ENCODE measurements at places on chromosomes 4 and X.

GRCh38 chrX:40041915-40042314 is 55.8 kb downstream of the BCOR start:
- no peaks in the 10 kb centered on the region for H3K4me1 ChIP-seq
- DNase-seq, result no peak
- H3K36me3 ChIP-seq, result no peaks in the 10 kb centered on the region
- no peak overlapping the region for H3K4me3 ChIP-seq

DNA sequence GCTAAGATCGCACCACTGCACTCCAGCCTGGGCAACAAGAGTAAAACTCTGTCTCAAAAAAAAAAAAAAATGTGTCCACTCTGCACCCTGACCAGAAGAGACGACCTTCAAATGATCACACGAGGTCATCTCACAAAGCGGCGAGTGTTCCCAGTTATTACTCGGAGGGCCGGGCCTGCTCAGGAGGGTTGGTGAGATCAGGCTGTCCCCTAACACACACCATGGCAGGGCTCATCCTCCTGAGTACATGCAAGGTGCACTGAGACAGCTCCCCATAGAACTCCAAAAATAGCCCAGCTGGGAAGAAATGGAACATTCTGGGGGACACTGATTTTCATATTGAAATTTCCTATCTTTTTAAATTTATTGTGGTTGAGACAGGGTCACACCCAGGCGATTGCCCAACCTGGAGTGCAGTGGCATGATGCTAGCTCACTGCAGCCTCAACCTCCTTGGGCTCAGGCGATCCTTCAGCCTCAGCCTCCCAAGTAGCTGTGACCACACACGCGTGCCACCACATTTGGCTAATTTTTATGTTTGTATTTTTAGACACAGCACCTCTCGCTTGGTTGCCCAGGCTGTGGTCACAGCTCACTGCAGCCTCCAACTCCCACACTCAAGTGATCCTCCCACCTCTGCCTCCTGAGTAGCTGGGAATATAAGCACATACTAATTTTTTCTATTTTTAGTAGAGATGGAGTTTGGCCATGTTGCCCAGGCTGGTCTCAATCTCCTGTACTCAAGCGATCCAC is 51.5 kb downstream of the DHRSX start:
- DNase-seq, result no peak
- no peaks in the 10 kb centered on the region for H3K4me1 ChIP-seq
- no peaks in the 10 kb centered on the region for H3K36me3 ChIP-seq
- no peak overlapping the region for H3K27ac ChIP-seq
- H3K4me3 ChIP-seq, result no peak overlapping the region

GRCh38 chr4:4641661-4642495 is 100.0 kb upstream of the STX18 start:
- no peak overlapping the region for H3K27ac ChIP-seq
- H3K27me3 ChIP-seq, result no peaks in the 10 kb centered on the region
- H3K36me3 ChIP-seq, result no peaks in the 10 kb centered on the region

DNA sequence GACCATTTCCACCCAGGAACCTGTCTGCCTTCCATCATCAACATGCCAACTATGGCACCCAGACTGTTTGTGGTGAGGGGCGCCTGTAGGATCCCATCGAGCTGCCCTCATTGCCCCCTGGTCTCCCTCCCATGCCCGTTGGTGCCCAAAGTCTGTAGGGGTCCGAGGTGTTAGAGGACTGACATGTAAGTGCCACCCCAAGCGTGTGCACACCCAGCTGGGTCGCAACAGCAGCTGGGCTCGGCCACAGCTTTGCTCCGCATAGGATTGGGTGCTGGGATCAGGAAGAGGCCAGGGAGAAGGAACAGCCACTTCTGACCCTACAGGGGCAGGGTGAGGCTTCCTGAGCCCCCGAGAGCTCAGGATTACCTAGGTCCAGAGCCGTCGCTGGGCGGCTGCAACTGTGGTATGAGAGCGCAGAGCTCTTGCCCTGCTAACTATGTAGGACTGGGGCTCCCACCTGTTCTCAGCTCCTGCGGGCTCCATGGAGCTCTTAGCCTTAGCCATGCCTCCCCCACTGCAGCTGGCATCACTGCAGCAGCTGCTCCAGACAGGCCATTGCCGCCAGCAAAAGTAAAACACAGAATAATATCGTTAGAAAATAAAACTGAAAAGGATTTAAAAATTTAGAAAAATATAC is 1160.3 kb downstream of the FSTL5 start:
- no peak overlapping the region for H3K27ac ChIP-seq
- DNase-seq, result no peak
- H3K36me3 ChIP-seq, result no peaks in the 10 kb centered on the region
- no peaks in the 10 kb centered on the region for H3K4me1 ChIP-seq

DNA sequence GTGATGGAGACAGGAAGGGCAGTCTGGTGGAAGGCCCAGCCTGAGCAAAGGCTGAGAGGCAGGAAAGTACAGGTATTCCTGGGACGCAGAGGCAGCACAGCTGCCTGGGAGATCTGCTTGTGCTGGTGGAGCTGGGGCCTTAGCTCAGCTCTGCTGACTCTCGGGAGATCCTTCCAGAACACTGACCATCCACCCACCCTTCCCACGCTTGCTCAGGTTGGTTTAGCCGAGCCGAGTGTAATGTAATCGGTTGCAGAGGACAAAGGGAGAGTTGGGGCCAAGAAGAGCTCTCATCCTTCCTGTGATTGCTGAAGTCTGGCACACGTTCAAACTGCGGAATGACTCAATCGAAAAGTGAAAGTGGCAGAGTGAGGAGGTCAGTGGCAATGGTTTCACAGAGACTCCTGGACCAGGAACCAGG is 43.1 kb upstream of the GPR78 start:
- peak; percentile 63 for DNase-seq
- H3K4me1 ChIP-seq, result peaks cover 8% of the 10 kb centered on the region
- H3K27me3 ChIP-seq, result no peaks in the 10 kb centered on the region
- no peaks in the 10 kb centered on the region for H3K36me3 ChIP-seq
- H3K4me3 ChIP-seq, result no peak overlapping the region
- H3K27ac ChIP-seq, result no peak overlapping the region

DNA sequence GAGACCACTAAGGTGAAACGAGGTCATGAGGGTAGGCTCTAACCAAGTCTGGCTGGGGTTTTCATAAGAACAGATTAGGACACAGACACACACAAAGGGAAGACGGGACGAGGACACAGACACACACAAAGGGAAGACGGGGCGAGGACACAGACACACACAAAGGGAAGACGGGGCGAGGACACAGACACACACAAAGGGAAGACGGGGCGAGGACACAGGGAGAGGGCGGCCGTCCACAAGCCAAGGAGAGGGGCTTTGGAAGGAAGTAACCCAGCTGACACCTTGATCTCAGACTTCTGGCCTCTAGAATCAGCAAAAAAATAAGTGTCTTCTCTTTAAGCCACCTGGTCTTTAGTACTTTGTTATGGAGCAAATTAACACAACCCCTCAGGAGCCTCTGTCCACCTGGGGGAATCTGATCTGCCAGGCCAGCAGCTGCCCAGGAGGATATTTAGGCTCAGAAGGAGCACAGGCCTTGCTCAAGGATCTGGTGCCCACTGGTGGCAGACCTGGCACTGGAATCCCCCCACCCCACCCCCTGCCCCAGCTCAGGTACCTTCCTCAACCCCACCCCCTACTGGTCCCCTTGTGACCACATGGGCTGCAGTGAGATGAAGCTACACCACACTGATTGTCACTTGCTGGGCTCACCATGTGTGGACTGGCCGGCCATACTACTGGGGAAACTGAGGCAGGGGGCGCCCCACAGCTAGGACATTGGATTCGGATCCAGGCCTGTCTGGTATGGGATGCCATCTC is 2.8 kb downstream of the ABLIM2 start:
- no peak overlapping the region for H3K4me3 ChIP-seq
- no peak overlapping the region for H3K27ac ChIP-seq
- H3K4me1 ChIP-seq, result no peaks in the 10 kb centered on the region
- DNase-seq, result no peak
- no peaks in the 10 kb centered on the region for H3K27me3 ChIP-seq

- no peak for DNase-seq
- H3K27me3 ChIP-seq, result no peaks in the 10 kb centered on the region
- H3K27ac ChIP-seq, result no peak overlapping the region
- peaks cover 12% of the 10 kb centered on the region for H3K36me3 ChIP-seq
- no peak overlapping the region for H3K4me3 ChIP-seq
These were observed 30.1 kb downstream of the ZRSR2 start for GRCh38 chrX:15820106-15821073.

- H3K27ac ChIP-seq, result no peak overlapping the region
- H3K27me3 ChIP-seq, result no peaks in the 10 kb centered on the region
- no peaks in the 10 kb centered on the region for H3K36me3 ChIP-seq
These were observed 83.8 kb upstream of the ZIC3 start for GRCh38 chrX:137482136-137482535.

DNA sequence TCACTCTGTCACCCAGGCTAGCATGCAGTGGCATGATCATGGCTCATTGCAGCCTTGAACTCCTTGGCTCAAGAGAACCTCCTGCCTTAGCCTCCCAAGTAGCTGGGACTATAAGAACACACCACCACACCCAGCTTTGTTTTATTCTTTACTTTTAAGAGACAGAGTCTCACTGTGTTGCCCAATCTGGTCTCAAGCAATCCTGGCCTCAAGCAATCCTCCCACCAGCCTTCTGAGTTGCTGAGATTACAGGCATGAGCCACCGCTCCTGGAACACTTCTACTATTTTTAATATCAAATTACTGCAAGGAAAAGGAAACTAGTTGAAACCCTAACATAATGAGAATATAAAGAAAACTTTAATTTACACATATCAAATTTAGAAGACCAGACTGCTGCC is 85.4 kb downstream of the FAM13A start:
- no peaks in the 10 kb centered on the region for H3K27me3 ChIP-seq
- no peak for DNase-seq
- no peak overlapping the region for H3K27ac ChIP-seq

DNA sequence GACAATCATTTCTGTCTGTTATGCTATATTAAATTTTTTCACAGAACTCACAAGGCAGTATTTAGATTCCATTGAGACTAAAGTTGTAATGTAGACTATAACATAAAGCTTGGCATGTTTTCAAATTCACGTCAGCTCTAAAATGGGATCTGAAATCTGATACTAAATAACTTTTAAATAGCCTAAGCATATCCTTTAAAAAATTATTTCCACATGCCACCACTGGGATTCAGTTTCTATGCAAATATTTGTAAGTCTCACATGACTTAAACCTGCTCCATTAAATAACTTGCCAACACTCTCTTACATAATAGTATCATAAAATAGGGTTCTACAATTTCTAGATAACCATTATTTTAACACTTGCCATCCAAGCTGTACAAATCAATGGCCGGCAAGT is 32.4 kb downstream of the KLHL8 start:
- DNase-seq, result no peak
- H3K4me3 ChIP-seq, result no peak overlapping the region
- H3K36me3 ChIP-seq, result no peaks in the 10 kb centered on the region
- H3K4me1 ChIP-seq, result no peaks in the 10 kb centered on the region
- no peaks in the 10 kb centered on the region for H3K27me3 ChIP-seq
- no peak overlapping the region for H3K27ac ChIP-seq

GRCh38 chrX:100194082-100194775 is 215.8 kb downstream of the PCDH19 start:
- H3K4me3 ChIP-seq, result no peak overlapping the region
- H3K27ac ChIP-seq, result no peak overlapping the region
- H3K36me3 ChIP-seq, result no peaks in the 10 kb centered on the region

- no peak overlapping the region for H3K4me3 ChIP-seq
- H3K4me1 ChIP-seq, result no peaks in the 10 kb centered on the region
- no peak for DNase-seq
- H3K27me3 ChIP-seq, result no peaks in the 10 kb centered on the region
- H3K36me3 ChIP-seq, result no peaks in the 10 kb centered on the region
These were observed 12.0 kb downstream of the TMEM187 start for GRCh38 chrX:153984351-153985178.

DNA sequence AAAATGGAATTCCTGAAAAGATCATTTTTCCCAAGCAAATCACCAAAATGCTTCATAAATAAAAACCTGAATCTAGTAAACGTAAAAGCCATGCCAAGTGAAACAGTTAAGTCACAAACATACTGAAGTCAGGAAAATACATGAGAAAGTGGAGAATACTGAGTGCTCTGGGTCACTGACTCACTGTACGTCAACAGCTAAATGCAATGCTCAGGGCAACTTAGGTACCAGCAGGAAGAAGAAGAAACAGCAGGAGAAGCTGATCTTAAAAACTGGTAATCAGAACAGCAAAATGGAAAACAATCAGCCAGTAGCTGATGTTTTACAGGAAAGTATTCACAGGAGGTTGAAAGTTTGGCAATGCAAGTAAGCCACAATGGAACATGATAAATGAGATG is 252.6 kb upstream of the ETNPPL start:
- no peaks in the 10 kb centered on the region for H3K4me1 ChIP-seq
- H3K4me3 ChIP-seq, result no peak overlapping the region
- H3K27ac ChIP-seq, result no peak overlapping the region
- no peaks in the 10 kb centered on the region for H3K36me3 ChIP-seq
- H3K27me3 ChIP-seq, result no peaks in the 10 kb centered on the region
- no peak for DNase-seq

GRCh38 chr4:81326581-81326980 is 111.6 kb upstream of the PRKG2 start:
- no peaks in the 10 kb centered on the region for H3K27me3 ChIP-seq
- no peaks in the 10 kb centered on the region for H3K4me1 ChIP-seq
- H3K4me3 ChIP-seq, result no peak overlapping the region
- no peak for DNase-seq
- no peak overlapping the region for H3K27ac ChIP-seq

GRCh38 chrX:41553688-41554087 is 106.5 kb downstream of the NYX start:
- no peaks in the 10 kb centered on the region for H3K27me3 ChIP-seq
- H3K36me3 ChIP-seq, result no peaks in the 10 kb centered on the region
- H3K4me1 ChIP-seq, result no peaks in the 10 kb centered on the region
- no peak for DNase-seq
- no peak overlapping the region for H3K27ac ChIP-seq

DNA sequence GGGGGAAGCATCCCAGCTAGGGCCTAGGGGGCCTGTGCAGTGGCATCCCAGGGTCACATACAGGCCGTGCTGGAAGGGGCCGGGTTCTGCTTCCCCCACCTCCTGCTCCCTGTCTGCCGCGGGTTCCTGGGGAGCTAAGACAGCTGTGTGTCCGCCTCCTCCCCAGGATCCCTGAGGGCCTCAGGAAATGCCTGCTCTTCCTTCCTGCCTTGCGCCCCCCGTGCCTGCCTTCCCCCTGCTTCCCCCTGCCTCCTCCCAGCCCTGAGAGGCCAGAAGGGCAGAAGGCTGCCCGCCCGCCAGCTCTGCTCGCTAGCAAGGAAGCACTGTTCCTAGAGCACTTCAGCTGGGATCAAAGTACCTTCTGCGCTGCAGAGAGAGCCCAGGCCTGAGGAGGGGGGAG is 2.9 kb upstream of the BGN start:
- no peaks in the 10 kb centered on the region for H3K36me3 ChIP-seq
- H3K27ac ChIP-seq, result no peak overlapping the region
- no peaks in the 10 kb centered on the region for H3K27me3 ChIP-seq
- no peak for DNase-seq

GRCh38 chr4:147813109-147813773 is 81.4 kb downstream of the ARHGAP10 start:
- no peaks in the 10 kb centered on the region for H3K36me3 ChIP-seq
- H3K4me1 ChIP-seq, result no peaks in the 10 kb centered on the region
- no peaks in the 10 kb centered on the region for H3K27me3 ChIP-seq
- H3K4me3 ChIP-seq, result no peak overlapping the region
- H3K27ac ChIP-seq, result peak overlapping the region; percentile 84
- DNase-seq, result no peak
